T-helper 17 cell (primary cell): ENCODE measurements at places on chromosomes 4 and X. TPM values are rescaled to one million over a fixed set of nuclear protein-coding genes. Genes with fewer than 3 reads are reported as not detected.

- DNase-seq, result no peak
Observed at GRCh38 chr4:64340218-64341110, 68.8 kb downstream of the TECRL start.

DNA sequence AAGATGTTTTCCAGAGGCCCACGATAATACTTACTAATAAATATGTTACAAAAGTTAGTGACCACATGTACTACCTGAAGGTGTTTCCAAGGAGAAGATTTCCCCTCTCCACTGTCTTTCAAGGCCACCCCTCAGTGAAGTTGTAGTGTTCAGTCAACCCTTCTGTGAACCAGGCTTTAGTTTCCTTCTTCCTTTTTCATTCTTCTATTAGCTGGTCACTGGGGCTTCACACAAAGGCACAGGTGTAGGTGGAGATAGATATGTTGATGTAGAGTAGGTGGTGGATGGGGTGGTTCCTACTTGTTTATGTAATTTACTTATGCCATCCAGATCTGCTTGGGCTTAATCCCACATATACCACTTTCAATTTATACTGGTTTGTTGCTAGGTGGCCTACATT is 43.3 kb upstream of the ADAM29 start:
- no peak for DNase-seq

GRCh38 chr4:17489721-17490120 is 22.2 kb downstream of the QDPR start:
- DNase-seq, result no peak

MAGED4B gene
- 5.5 TPM for total RNA-seq

- DNase-seq, result no peak
Observed at GRCh38 chr4:10354225-10354624, 103.0 kb downstream of the ZNF518B start.

- no peak for DNase-seq
Observed at GRCh38 chr4:13963601-13964000, 336.1 kb upstream of the BOD1L1 start.

GRCh38 chr4:105709081-105709450 is 482 bp downstream of the GSTCD start:
- DNase-seq, result no peak

GRCh38 chr4:601612-602558 is 23.5 kb upstream of the PDE6B start:
- no peak for DNase-seq
